ENCODE measurements at places on chromosomes 12 and 14. TPM values are rescaled to one million over a fixed set of nuclear protein-coding genes. Genes with fewer than 3 reads are reported as not detected.

DNA sequence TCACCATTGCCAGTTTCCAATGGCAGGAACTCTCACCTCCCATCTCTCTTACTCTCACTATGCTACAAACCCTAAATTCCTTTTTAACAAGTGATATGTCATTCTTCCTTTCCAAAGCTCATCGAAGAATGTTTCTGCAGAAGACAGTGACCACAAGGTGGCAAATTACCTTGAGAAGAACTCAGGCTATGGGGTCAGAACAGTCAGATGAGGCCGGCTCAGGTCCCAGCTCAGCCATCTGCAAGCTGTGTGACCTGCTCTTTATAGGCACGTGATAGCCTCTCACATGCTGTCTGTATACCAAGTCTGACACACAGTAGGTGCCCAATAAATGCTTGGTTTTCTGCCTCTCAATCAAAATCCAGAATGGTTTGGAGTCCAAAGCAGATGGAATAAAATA lies 80.7 kb downstream of the FOXN3 start:
- DNase-seq, result no peak

- no peak for DNase-seq
Measured at GRCh38 chr12:4775936-4776335, 55.7 kb downstream of the GALNT8 start.

- DNase-seq, result peak; percentile 37
Measured at GRCh38 chr14:95395098-95395737, 75.5 kb upstream of the CLMN start.

DNA sequence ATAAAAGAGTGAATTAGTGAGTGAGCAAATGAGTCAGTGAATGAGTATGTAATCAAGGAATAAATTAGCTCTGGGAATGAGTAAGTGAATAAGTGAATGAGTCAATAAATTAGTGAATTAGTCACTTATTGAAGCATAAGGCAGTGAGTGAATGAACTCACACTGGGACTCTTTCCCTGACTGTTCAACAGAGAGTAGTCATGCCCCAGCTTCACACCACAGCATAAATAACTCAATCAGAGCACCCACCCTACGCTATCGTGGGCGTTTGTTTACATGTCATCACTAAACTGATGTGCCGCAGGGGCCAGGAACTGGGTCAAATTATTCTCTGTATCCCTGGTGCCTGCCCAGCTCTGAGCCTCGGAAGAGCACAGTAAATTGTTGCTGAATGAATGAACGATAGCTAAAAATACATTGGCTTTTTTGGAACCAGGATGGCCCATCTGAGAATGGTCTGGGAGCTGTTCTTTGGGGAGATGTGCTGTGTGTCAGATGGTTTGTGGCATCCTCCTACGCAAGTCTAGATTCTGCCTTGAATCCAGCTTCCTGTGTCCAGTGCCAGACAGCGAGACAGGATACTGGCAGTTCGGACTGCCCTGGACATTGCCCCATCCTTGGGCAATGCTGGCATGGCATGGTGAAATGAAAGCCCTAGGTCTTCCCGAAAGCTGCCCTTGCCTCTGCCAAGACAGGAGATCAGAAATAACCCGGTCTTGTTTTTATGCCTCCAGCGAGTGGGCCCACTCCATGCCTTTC lies 98.0 kb upstream of the RTL1 start:
- no peak for DNase-seq

GRCh38 chr12:53974084-53975063 lies at the start of gene HOTAIR:
Gene HOTAIR, minus strand, starts transcription at chr12:53974954.
- no peak for DNase-seq

- DNase-seq, result no peak
Measured at GRCh38 chr12:69655616-69656340, 43.3 kb downstream of the BEST3 start.

DNA sequence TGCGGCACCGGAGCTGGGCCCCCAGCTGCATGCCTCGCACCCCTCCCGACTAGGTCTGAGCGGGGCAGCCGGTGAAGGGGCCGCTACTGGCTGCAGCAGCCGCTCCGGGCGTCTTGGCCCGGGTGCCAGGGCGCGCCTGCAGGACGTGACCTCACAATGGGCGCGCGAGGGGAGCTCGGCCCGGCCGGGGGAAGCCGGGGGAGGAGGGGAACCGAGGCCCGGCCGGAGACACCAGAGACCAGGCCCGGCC lies 353 bp downstream of the BAG5 start:
- DNase-seq, result peak; percentile 65

DNA sequence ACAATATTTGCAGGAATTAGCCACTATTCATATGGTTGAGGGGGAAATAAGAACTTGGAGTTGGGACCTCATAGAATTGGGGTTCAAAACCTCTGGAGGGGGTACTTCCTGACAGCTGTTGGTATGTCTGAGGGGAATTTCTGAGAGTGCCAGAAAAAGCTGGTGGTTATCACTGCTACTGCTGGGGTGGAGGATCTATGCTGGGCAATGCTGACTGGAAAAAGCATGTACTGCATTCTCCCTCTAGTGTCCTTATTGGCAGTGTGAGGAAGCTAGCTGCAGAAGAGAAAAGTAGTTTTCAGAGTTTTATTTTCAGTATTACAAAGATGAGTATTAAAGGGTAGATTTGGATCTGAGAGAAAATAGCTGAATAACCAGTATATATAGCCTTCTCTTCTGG lies 88.8 kb downstream of the FUT8 start:
- DNase-seq, result no peak

GRCh38 chr12:41836416-41836815 lies 308.3 kb downstream of the GXYLT1 start:
- DNase-seq, result no peak

TUBA1B gene
- total RNA-seq, result 577 TPM

KCNH3 gene
- total RNA-seq, result 0.73 TPM

FIGNL2 gene
- 0.47 TPM for total RNA-seq

KRT79 gene
- 0.16 TPM for total RNA-seq

RNU4-1 gene
- 6,779 TPM for total RNA-seq

HCAR2 gene
- 3.3 TPM for total RNA-seq

IL31 gene
- not detected for total RNA-seq

CATSPERB gene
- total RNA-seq, result 2.3 TPM

LYZ gene
- total RNA-seq, result 23.1 TPM

PIGH gene
- 14.2 TPM for total RNA-seq
